EH (cell line): ENCODE measurements at places on chromosomes 12 and 14.
A peak's percentile ranks its signal among the peaks of the same experiment; 100 is the strongest.

GRCh38 chr12:1591034-1591433 lies 3.3 kb downstream of the FBXL14 start:
- DNase-seq: no peak

DNA sequence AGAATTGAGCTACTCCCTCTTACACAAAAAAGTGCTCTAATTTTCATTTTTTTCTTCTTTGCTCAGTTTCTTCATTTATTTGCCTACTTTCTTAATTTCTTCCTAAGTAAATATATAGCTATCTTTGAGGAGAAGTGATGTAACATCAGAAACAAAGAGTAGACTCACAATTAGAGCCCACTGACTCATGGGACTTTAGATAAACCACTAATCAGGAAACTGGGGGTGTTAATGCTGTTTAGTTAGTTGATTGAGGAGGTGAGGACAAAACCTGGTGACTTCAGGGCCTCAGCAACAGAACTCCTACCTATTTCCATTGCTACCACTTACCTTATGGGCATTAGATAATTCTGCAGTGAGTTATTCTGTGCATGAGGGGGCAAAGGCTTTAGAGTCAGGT lies 151.7 kb downstream of the MON2 start:
- no peak for DNase-seq

DNA sequence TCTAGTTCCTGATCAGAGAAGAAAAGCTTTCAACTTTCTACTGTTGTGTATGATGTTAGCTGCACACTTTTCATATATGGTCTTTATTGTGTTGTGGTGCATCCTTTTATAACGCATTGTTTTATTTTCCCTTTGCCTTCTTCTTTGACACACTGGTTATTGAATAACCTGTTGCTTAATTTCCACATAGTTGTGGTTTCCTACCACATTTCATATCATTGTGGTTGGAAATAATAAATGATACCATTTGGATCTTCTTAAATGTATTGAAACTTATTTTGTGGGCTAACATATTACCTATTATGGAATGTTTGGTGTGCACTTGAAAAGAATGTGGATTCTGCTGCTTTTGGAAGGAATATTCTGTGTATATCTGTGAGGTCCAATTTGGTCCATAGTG lies 64.9 kb downstream of the GPHN start:
- no peak for DNase-seq

DNA sequence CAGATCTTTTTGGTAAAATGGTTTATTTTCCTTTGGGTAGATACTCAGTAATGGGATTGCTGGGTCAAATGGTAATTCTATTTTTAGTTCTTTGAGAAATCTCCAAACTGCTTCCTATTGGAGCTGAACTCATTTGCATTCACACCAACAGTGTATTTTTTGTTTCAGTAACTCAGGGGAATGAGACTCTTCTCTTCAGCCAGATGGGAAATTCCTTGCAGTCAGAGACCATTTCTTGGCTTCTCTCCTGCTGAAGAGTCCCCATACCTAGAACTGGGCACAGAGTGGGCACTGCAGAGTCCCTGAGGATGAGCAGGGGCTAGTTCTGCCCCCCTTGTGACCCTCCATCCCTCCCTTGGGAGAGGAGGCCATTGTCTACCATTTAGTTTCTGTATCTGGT lies 10.8 kb downstream of the SDSL start:
- DNase-seq: peak; percentile 11

GRCh38 chr14:104578321-104578720 lies 1.2 kb upstream of the C14orf180 start:
- DNase-seq: no peak

- no peak for DNase-seq
Observed at GRCh38 chr12:23729359-23729758, 220.1 kb downstream of the SOX5 start.

GRCh38 chr14:67539116-67539515 lies 6.0 kb downstream of the PLEKHH1 start:
- no peak for DNase-seq

DNA sequence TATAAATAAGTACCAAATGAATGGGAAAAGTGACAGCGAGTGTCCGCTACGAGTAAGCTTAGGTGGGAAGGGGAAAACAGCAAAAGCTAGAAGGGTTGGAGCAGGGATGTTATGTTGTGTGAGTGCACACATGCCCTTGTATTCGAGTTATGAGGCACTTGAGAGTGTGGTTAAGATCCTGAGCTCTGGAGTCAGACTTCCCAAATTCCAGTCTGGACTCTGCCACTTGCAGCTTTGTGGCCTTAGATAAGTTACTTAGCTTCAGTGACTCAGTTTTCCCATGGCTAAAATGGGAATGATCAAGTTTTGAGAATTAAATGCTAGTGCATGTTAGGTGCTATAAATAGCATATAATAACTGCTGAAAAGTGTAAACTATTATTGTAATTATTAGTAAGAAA lies 44.9 kb downstream of the KTN1 start:
- DNase-seq: peak; percentile 30

- no peak for DNase-seq
Observed at GRCh38 chr14:90188588-90188987, 67.8 kb upstream of the PSMC1 start.

DNA sequence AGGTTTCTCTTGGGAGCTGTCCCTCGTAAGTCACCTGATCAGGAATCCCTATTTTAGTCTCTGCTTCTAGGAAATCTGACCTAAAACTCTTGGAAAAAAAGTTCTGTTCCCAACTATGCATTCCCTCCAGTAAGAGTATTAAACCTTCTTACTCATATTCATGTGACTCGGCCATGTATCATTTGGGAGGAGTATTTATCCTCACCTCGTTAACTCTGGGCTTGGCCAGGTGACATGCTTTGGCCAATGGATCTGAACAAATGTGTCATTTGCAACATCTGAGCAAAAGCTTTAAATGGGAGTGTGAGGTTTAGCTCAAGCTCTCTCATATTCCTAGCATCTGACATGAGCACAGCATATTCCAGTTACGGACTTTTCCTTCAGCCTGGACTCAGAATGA lies 226.8 kb downstream of the NUAK1 start:
- DNase-seq: no peak

DNA sequence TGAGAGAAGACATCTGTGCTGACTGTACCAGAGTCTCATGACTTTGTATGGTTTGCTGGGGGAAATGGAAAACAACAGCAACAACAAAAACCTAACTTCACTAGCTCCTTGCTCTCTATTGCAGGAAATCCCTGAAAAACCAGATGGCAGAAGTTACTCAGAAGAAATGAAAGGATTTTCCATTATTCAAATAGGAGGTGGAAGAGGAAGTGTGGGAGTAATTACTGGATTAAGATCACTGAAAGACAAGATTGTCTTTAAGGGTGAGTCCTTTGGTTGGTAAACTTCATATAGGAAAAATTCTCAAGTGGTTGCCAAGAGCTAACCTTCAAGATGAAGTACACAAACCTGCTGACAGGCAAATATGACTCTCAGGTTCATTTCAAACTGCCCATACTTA lies 391.9 kb upstream of the ATP2B1 start:
- no peak for DNase-seq

GRCh38 chr12:64600164-64600561 lies 10.1 kb upstream of the RASSF3 start:
- DNase-seq: no peak

DNA sequence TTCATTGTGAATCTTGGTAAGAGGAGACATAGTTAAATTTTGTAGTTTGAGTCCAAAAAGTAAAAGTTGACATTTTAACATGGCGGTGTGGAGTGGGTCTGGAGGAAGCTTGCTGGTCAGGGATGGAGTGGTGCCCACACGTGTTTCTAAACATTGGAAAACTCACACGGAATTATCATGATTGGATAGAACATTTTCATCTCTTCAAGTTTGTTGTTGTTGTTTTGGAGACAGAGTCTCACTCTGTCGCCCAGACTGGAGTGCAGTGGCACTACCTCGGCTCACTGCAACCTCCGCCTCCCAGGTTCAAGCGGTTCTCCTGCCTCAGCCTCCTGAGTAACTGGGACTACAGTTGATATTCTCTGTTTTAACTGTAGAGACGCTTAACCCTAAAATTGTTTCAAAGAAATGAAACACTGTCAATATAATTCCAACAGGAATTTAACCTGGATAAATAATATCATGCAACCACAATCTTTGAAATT lies 502 bp upstream of the MBIP start:
- no peak for DNase-seq

- peak; percentile 59 for DNase-seq
Observed at GRCh38 chr14:79825046-79825521, 386.2 kb downstream of the DIO2 start.

- no peak for DNase-seq
Observed at GRCh38 chr12:39605501-39605900, 14.1 kb downstream of the ABCD2 start.

GRCh38 chr14:34220921-34221320 lies 241.1 kb downstream of the SPTSSA start:
- no peak for DNase-seq

- DNase-seq: no peak
Observed at GRCh38 chr12:128316973-128317526, 50.1 kb downstream of the TMEM132C start.

GRCh38 chr14:51504669-51505068 lies 147.0 kb upstream of the FRMD6 start:
- DNase-seq: no peak

- no peak for DNase-seq
Observed at GRCh38 chr12:130126023-130126432, 36.2 kb upstream of the FZD10 start.

DNA sequence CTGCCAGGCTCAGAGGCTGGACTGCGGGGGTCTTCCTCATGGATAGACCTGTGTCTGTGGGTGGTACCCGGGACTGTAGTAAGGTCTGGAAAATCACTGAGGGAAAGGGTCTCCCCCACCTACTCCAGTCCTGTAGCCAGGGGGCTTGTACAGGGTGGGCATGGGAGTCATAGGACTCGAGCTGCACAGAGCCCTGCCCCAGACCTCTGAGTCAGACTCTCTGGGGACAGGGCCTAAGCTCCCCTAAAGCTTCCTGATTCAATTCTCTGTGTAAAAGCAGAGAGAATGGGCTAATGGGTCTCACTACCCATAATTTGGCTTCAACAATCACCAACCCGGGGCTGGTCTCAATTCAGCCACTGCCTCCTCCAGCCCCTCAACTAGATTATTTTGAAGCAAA lies 27.0 kb downstream of the LRTM2 start:
- no peak for DNase-seq

DNA sequence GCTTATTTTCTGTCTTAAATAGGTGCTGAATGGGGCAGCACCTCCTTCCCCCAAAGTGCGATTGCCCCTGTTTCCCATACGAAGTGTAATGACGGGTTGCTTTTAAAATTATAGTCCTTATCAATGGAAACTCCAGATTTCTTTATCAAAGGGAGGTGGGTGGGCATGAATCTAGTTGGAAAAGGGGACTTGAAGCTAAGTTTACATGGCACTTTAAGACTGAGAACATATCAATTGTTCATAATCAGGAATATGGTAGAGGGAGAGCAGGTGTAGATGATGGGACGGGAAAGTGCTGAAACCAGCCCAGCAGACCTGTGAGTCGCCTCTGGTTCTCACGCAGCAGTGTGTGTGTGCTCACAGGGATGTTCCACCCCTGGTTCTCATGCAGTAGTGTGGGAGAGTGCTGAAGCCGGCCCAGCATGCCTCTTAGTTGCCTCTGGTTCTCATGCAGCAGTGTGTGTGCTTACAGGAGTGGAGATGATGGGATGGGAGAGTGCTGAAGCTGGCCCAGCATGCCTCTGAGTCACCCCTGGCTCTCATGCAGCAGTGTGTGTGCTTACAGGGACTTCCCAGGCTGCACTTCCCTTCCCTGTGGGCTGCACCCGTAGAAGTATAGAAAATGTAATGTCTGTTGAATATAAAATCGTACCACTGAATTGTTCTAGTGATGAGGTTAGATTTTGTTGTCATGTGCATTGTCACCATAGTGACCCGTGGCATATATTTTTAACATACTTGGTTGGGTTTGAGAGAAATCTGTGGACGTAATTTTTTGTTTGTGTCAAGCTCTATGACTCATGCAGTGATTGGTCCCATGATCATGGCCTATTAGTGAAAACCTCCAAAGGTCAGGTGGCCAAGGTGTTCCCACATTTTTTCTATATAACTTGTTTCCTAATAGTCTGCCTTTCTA lies 51.6 kb downstream of the GPATCH2L start:
- DNase-seq: peak; percentile 90

GRCh38 chr12:1845886-1846285 lies 25.5 kb downstream of the LRTM2 start:
- no peak for DNase-seq

DNA sequence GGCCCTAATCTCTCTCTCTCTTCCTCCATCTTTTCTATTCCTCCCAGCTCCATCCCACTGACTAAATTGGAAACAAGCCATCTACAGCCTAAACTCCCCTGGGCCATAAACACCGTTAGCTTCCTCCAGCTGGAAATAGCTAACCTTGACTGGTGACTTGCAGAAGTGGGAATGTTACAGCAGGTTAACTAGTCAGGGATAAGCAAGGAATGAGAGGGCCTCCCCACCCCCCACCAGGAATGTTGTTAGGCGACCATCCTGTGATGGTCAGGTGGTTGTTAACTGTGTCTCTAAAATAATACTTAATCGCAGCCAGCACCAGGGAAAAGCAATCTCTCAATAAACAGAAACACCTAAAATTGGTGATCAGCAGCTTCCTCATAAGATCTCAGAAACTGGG lies 40.8 kb downstream of the MIS18BP1 start:
- DNase-seq: no peak

DNA sequence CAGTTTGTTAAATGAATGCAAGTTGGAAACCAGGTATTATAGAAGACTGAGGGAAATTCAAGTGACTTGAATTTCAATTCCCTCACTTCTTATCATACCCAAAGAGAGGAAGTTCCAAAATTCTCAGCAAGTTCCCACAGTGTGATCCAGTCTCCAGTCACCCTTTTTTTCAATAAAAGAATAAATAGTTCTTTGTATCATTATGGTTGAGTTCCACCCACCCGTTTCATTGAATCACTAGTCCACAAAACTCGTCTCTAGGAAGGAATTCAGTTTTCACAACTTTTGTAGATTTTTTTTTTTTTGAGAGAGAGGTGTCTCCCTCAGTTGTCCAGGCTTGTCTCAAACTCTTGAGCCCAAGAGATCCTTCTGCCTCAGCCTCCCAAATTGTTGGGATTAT lies 1.6 kb upstream of the TMEM30B start:
- DNase-seq: no peak

GRCh38 chr12:107328442-107329133 lies 235.2 kb upstream of the CRY1 start:
- DNase-seq: peak; percentile 44

- DNase-seq: no peak
Observed at GRCh38 chr14:82621881-82622450, 1088.3 kb upstream of the SEL1L start.

- DNase-seq: no peak
Observed at GRCh38 chr12:89884952-89885351, 176.3 kb upstream of the ATP2B1 start.

- DNase-seq: no peak
Observed at GRCh38 chr14:76706811-76707210, 54.5 kb upstream of the VASH1 start.
